ENCODE measurements at places on chromosomes 1 and 21.

DNA sequence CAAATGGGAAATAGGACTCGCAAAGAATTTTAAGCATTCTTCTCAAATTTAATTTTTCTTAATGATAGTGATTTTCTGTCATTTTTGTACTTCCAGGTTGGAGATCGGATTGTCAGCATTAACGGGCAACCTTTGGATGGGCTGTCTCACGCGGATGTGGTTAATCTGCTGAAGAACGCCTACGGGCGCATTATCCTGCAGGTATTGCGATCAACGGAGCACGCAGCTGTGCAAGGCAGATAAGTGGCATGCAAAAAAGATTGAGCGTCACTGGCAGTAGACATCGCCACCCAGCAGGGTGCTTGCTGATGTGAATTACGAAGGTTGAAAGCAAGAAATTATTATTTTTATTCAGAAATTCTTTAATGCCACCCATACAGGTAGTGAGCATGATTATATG, 65.9 kb upstream of the L1TD1 start:
- no peak for DNase-seq

DNA sequence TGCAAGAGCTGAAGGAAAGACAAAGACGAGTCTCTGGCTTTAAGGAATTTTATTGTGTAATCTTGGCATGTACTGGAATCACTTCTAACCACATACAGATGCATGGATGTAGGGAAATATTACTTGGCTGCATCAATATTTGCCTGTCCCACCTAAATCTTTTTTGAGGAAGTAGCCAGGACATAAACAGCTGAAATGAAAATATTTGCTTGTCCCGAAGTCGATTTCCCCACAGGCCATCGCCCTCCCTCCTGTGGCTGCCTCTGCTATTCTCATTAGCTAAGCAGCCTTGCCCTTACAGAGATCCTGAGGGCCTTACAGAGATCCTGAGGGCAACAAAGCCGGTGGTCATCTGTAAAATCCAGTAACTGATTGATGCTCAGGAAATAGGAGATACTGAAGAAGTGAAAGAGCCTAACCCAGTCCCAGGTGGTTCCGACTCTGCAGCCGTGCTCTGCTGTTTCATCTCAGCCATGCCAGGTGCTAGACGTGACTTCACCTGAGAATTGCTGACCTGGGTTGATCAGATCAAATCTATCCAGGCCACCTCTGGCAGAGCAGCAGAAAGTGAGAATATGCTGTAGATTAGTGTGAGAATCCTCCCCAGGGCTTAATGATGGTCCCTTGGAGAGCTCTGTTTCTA, 25.5 kb downstream of the MAN1C1 start:
- no peak for DNase-seq

DNA sequence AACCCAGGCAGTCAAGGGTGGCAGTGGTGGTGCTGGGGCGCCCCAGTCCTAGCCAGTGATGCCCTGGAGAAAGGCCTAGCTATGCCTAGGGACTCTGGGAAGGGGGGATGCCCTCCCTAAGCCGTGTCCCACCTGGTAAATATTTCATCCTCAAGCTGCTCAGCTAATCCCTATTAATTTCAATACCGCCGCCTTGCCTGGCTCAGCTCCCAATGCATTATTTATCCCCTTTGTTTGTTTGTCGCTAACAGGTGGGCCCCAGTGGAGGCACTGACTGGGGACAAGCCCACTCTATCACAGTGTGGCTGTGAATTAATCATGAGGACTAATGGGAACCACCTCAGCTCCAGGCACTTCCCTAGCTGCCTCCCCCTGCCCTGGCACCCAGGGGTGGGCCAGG, 22.5 kb downstream of the DMAP1 start:
- no peak for DNase-seq

DNA sequence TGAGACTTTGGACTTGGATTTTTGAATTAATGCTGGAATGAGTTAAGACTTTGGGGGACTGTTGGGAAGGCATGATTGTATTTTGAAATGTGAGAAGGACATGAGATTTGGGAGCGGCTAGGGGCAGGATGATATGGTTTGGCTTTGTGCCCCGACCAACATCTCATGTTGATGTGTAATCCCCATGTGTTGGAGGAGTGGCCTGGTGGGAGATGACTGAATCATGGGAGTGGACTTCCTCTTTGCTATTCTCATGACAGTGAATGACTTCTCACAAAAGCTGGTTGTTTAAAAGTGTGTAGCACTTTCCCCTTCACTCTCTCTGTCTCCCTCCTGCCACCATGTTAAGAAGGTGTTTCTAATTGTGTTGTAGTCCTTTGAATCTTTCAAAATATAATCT, 9.3 kb upstream of the PHGDH start:
- no peak for DNase-seq

DNA sequence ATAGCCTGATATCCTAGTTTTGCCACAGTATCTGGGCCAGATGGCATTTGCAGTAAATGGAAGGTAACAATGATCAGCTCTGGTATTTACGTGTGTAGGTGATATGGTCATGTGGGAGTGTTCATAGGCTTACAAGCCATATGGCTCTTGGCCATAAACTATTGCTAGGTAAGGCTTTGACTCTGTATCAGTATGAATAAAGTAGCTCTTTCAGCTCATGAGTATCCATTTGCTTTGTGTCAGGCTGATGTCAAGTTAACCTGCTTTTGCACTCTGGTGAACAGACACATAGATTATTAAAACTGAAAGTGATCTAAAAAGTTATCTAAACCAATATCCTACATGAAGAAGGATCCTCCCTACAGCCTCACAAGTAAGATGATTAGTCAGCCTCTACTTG, 69.0 kb downstream of the DDR2 start:
- DNase-seq: no peak

DNA sequence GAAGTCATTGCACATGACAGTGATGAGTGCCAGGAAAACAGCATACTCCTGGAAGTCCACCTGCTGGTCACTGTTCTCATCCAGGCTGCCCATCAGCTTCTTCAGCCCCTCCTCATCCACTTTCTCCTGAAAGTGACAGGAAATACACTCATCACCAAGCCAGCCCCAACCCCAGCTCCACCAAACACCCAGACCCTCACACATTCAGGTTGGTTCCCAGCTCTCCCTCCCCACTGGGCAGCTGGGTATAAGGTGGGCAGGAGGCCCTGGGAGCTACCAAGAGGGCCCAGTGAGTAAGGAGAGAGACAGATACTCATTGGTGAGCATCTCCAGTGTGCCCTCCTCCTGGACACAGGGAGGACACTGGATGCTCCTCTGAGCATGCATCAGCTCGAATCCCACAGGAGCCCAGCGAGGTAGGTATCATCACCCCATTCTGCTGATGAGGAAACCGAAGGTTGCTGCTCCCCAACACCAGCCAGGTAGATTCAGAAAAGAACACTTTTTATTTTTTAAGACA, 4.1 kb downstream of the S100A2 start:
- DNase-seq: no peak

DNA sequence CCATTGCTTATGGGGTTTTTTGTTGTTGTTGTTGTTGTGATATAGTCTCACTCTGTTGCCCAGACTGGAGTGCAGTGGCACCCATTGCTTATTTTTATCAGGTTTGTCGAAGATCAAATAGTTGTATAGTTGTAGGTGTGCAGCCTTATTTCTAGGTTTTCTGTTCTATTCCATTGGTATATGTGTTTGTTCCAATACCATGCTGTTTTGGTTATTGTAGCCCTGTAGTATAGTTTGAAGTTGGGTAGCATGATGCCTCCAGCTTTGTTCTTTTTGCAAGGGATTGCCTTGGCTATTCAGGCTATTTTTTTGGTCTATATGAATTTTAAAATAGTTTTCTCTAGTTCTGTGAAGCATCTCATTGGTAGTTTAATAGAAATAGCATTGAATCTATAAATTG, 11.6 kb downstream of the ZNF678 start:
- no peak for DNase-seq

DNA sequence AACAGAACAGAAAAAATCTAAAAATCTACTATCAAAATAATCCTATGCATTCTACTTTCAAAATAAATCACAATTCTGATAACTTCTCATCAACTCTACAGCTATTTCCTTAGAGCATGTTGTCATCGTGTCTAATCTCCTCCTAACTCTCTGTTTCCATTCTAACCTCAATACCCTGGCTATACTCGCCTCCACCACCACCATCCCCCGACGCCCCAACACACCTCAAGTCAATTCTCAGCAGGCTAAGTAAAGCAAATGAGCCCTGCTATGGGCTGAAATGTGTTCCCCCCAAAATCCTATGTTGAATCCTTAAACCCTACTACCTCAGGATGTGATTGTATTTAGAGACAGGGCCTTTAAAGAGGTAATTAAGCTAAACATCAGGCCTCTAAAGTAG, 34.6 kb downstream of the NRDC start:
- no peak for DNase-seq

- DNase-seq: no peak
These were observed 71.4 kb downstream of the LRRC7 start for GRCh38 chr1:69639159-69639558.

DNA sequence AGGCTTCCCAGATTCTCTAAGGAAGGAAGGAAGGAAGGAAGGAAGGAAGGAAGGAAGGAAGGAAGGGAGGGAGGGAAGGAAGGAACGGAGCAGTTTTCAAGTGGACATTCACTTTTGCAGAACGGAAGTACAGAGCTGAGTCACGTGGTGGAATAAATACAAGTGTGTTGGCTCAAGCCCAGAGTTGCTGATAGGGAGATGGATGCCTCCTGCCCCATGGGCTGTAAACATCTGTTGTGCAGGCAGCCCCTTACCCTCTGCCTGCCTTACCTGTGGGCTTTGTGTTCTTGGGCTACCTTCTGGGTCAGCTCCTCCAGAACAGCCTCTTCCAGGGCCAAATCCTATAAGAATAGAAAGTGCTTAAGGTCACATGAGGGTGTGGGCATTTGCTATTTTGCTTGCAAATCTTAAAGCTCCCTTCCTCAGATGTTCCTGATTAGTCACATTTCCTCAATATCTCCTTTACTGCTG, 121.7 kb downstream of the SMYD2 start:
- DNase-seq: no peak

GRCh38 chr1:183032122-183032921, 9.1 kb downstream of the LAMC1 start:
- no peak for DNase-seq

DNA sequence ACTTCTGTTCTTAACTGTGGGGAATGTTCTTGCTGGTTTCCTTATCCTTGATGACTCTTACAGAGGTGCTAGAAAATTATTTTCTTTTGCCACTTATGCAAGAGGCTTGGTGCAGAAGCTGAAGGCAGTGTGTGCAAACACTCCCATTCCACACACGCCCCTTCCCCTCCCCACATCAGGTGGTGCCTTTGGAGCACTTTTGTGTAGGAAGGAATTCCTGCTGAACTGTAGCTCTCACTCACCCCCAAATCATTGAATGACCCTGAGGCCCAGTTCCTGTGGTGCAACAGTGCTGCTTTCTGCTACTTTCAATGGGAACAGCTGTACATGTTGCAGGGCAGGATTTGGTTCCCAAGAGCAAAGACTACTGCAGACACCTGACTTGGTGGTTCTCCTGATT, 101.8 kb downstream of the CD247 start:
- no peak for DNase-seq

GRCh38 chr1:227773558-227773957, 38.3 kb downstream of the SNAP47 start:
- DNase-seq: no peak

DNA sequence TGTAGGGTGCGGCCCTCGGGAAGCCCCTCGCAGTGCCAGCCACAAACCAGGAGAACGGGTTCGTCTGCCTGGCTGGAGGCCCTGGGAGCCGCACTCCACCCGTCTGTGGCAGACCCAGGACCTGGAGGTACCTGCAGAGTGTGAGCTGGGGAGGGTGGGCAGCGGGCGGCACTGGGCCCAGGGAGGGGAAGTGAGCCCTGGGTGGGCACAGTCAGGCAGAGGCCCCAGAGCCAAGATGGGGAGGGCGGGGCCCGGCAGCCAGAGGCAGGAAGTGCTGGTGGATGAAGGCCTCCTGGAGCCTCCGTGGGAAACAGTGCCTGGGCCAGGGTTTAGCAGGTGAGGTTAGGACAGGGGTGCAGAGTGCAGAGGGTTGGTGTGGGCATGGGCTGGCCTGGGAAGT, 4.0 kb upstream of the PEX10 start:
- DNase-seq: no peak

DNA sequence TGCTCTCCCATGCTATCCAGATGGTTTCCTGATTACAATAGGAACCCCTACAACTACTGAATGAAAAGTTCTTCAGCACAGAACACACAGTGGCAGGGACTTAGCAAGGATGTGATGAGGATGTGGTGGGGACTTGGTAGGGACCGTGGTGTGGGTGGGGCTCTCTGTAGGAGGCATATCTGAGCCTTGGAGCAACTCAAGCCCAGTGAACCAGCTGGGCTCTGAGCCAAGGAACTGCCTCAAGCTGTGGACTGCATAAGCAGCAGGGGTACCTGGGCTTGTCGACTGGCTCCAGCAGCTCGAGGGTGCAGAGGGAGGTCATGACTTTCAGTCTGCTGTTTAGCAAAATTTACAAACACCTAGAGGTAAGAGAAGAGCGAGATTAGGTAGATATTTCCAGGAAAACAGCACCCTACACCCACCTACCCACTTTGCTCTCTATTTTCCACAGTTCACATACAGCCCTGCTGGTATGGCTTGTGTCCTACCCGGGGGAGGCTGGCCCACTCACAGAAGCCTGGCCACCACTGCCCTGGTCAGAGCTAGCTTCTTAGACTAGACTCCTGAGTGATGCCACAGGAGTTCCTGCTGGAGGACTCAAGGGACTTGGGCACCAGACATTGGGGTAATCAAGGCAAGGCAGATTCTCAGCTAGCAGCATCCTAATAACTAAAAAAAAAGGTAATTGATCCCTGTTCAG, 86.8 kb upstream of the GCLM start:
- no peak for DNase-seq

DNA sequence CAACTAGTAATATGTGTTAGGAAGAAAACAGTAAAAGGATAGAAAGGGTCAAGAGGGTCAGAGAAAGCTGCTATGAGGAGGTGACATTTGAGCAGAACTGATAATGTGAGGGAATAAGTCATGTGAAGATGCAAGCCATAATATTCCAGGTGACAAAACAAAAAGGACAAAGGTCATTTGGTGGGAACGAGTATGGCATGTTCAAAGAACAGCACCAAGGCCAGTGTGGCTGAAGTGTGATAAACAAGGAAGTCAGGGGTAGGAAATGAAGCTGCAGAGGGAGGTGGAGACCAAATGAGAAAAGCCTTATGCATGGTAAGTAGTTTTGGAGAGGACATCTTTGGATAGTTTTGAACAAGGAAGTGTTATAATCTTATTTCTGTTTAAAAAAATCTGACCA, 46.7 kb downstream of the LPGAT1 start:
- DNase-seq: no peak

- no peak for DNase-seq
These were observed 386.2 kb upstream of the ADGRL2 start for GRCh38 chr1:81414488-81415015.

- no peak for DNase-seq
These were observed 5.1 kb upstream of the FUBP1 start for GRCh38 chr1:77983997-77984355.
